Fibroblast of lung (primary cell): ENCODE measurements at places on chromosomes 7 and 10.
A peak's percentile ranks its signal among the peaks of the same experiment; 100 is the strongest.

- no peak for DNase-seq
Observed at GRCh38 chr10:105041956-105042355, 400.9 kb downstream of the SORCS3 start.

- DNase-seq, result peak; percentile 33
Observed at GRCh38 chr10:62860946-62861345, 44.8 kb upstream of the EGR2 start.

DNA sequence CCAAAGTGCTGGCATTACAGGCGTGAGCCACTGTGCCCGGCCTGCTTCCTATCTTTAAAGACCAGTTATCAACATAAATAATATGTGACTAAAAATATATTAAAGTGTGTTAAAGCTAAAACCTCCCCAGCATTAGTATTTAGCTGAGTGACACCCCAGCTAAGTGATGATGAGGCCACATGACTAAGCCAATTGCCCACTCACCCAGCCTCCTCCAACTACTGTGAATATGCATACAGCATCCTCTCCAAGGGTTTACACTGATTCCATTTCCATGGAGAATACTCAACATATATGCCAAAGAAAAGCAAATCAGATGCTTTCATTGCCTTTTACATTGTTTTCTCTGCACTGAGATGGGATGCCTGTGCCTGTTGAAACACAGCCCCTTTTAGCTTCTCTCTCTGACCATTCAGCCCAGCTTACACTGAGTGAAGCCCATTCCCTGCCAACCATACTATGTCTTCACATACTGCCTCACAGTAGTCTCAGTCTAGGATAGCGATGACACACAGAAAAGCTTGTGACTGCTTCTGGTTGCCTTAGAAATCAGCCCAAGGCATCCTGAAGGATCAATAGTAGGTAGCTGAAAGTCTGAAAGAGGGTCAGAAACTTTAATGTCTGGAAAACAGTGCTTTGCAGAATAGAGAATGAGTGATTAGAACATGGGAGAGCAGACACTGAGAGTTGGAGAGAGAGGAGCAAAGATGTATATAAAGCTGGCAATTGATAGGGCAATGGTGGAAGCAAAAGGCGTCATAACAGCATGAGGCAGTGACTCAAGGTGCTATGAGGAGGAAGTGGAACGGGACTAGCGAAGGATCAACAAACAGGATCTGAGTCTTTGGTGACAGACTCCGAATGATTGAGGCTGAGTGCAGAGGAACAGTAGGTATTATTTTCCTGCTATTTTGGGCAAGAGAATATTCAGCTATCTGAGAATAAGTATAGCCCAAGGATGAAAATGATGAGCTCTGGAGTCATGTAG lies 19.8 kb upstream of the ATE1 start:
- no peak for DNase-seq

DNA sequence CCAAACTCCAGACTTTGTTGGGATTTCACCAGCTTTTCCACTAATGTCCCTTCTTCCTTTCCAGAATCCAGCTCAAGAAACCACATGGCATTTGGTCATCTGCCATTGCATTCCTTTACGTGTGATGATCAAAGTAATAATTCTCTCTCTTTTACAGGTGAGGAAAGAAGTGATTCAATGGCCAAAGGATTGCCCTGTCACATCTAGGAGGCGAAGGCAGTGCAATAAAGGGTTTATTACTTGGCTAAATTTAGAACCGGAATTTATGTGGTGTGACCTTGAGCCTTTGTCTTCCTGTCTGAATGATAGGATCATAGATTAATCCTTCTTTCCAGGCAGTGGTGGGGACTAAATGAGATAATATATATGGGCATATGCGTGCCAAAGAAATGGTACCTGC lies 58.3 kb upstream of the COBL start:
- peak; percentile 19 for DNase-seq

DNA sequence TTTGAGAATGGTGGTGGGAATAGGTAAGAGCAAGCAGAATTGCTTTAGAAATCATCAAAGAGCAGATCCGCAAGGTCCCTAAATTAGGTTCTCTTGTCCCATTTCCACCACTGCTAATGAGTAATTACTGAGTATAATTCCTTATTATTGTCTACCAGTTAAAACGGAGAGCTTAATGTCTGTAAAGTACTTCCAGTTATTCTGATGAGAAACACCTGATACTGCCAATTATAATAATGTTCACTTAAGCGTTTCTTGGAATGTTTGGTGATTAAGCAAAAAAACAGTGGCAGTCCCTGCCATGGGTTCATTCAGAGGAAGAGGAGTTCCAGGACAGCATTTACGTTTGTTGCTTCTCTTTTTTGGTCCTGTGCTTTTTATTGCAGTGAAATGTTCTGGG lies 358.5 kb upstream of the GALNT17 start:
- no peak for DNase-seq

DNA sequence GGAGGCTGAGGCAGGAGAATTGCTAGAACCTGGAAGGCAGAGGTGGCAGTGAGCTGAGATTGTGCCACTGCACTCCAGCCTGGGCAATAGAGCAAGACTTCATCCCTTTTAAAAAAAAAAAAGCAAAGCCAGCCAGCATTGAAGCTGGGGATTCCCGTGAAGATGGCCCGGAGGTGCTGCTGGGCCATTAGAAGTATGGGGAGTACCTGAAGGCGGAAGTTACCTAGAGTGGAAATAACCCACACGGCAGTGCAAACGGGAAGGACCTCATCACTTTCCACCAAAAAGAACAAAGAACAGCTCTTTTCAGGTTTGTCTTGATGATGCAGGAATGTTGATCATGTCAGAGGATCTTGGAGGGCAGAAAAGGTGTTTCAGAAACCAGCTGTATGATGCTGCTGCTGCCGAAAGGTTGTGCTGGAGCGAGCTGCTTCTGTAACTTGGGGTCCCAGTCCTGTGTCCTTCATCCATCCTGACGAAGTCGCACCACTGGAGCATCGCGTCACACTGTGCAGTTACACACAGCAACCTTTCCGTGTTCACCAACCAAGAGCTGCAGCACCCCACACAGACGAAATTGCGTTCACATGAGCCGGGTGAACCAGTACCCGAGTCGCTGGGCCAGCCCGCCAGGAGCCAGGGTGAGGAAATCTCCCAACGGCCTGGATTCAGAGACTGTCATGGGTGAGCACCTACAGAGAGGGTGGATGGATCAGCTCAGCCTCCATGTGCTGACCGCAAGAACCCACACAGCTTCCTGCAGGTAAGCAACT lies 8.2 kb downstream of the ZFAND2A start:
- DNase-seq, result no peak

DNA sequence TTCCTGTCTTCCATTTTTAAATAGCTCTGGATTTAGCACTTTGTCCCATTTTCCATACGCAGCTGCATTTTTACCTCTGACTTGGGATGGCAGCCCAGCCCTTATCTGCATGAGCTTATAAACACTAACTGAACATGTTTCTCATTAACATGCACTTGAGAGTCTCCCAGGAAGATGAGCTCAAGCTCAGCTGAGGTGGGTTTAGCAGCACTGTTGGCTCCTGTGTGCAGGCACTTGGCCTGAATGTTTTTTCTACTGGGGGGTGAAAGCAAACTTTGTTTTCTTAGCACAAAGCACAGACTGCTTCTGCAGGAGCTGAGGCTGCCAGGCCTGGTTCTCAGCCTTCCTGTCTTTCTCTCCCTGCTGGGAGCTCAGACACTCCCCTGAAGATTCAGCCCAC lies 1093.6 kb upstream of the AUTS2 start:
- DNase-seq, result peak; percentile 22

DNA sequence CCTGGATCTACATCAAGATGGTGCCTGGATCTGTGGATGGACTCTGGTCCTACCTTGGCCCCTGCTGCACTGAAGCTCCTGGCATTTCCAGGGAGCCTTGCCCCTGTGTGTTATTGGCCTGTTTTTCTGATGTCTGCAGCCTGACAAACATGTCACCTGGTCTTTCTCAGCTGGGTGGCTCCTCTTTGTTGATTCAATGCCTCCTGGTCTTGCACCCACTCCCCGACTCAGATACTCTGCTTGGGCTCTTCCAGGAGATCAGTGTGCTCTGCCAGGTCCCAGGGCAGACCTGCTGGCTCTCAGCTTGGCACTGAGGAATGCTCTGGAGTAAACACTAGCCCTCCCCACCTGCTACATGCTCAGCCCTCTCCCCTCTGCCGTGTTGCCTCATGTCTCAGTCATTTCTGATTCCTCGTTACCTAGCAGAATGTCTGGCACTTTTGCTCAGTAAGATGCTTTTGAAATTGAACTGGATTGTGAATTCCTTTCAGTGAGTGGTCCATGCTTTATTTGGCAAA lies 253.3 kb upstream of the BMPER start:
- no peak for DNase-seq

- DNase-seq, result peak; percentile 73
Observed at GRCh38 chr7:134619627-134620331, 26.9 kb upstream of the BPGM start.

DNA sequence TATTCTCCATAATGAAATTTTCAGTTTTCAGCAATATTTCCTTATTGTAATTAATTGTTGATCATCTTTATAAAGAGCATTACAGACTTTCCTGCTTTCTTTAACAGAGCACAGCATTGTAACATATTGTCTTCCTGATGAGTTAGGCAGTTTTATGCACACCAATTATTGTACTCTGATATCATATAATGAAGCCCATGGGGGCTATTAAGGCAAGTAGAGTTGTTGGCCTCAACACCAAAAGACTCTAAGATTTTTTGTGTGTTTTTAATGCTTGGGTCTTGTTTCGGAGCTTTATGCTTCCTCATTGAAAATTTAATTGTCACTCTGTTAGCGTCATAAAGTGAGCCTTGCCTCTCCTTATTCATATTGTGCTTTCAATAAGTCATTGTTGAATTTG lies 49.2 kb upstream of the ARID5B start:
- DNase-seq, result no peak

DNA sequence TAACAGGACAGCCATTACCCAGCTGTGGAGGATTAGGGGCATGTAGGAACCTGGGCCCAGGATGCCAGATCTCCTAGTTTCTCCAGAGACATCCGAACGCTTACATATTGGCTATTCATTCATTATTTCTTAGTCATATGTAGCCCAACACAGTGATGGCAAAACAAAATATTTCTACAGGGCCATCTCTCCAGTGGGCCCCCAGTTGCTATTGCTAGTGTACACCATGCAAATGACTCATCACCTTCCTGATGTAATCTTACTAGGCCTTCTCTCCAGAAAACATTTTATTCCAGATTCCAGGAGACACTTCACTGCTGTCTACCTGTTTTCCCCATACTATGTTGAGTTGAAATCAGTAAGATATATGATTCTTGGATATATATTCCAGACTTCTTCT lies 201.7 kb downstream of the PLXDC2 start:
- DNase-seq, result peak; percentile 62

- DNase-seq, result no peak
Observed at GRCh38 chr7:148723166-148723559, 24.5 kb downstream of the CUL1 start.

GRCh38 chr7:30396389-30396788 lies 82.2 kb downstream of the NOD1 start:
- peak; percentile 28 for DNase-seq

GRCh38 chr10:58399410-58399809 lies 14.2 kb downstream of the TFAM start:
- DNase-seq, result no peak

- DNase-seq, result peak; percentile 85
Observed at GRCh38 chr7:140653319-140654108, 12.9 kb upstream of the DENND2A start.

GRCh38 chr10:43001427-43001795 lies 75.5 kb upstream of the RET start:
- DNase-seq, result no peak

DNA sequence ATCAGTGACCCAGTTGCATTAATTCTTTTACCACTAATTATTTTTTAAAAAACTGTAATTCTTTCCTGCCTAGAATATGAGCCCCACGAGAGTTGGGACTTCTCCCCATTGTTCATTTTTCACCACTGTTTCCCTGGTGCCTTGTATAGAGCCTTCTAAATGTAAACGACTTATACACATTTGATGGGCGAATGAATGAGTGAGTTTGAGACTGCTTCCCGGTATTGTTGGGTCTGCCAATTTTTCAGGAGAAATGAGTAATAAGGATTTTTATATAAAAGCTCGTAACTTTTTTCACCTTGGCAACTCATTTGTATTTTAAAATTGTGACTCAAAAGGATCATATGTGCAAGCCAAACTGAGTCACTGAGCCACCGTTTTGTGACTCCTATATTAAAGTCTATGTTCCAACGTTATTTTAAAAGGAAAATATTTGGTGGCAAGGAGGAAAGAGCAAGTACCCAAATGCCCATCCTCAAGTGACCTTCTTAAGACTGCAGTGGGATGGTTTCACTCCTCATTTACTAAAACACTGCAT lies 621.3 kb downstream of the KCNMA1 start:
- no peak for DNase-seq

DNA sequence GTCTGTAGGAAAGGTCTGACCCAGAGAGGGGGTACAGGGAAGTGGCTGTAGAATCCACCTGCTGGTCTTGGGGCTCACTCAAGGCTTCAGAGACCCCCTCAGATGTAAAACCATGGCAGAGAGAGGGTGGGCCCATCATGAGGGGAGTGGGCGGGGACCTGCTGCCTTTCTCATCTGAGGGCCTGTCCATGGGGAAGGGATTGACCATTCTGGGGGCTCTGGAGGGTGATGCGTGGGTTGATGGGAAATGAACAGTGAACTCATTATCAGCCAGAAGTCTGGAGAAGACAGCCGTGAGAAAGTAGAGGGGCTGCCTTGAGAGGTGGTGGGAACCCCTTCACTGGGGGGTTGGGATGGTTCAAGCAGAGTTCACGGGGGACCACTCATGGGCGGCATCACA lies 66.8 kb downstream of the MINDY4 start:
- no peak for DNase-seq

GRCh38 chr10:103626178-103626577 lies 132.7 kb downstream of the NEURL1 start:
- DNase-seq, result no peak

DNA sequence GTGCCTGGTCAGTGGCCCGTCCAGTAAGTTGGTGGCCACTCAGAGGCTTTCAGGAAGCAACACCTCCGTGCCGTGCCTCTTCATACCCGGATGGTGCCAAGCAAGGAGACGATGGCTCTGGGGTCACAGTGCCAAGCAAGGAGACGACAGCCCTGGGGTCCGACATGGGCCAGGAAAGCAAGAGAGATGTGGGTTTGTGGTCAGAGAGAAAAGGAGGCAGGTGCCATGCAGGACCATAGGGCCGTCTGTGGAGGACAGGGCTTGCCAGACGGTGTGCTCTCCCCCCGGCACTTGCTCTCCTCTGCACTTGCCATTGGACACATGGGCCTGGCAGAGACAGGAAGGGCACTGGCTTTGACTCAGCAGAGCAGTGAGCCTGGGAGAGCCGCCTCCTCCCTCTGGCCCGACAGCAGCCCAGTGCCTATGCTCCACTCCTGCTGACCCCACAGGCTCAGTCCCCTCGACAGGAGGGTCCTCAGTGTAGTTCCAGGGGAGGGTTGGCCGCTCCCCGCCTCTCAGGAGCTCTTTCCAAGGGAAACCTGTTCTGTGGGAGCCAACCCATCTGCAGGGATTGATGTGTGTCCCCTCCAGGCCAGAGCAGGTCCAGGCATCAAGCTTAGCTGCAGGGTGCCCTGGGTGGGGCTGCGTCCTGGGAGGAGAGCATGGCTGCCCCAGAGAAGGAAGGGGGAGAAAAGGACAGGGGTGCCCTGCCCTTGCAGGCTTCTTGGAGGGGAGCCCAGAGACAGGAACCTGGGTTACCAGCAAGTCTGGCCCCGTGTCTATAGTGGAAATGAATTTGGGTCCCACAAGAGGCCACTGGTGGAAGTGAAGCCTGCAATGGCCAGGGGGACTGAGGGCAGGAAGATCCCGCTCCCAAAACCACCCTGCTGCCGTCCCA lies 7.6 kb upstream of the CALML5 start:
- no peak for DNase-seq
